Activated B cell treated with CpG ODN at 0.5 μM for 24 hours (primary cell): ENCODE measurements at places on chromosomes 12 and 14. TPM values are rescaled to one million over a fixed set of nuclear protein-coding genes. Genes with fewer than 3 reads are reported as not detected.

The LRP1-AS gene
- total RNA-seq = not detected in 2 replicates

The CLEC1A gene
- total RNA-seq = not detected in 2 replicates

The SFSWAP gene
- total RNA-seq = 75.1 and 88.0 TPM in 2 replicates

The IL22 gene
- total RNA-seq = not detected in 2 replicates

The SDR9C7 gene
- total RNA-seq = not detected in 2 replicates

The NXPH4 gene
- total RNA-seq = 3.4 and 3.5 TPM in 2 replicates
